ENCODE measurements at places on chromosomes 11 and 22. TPM values are rescaled to one million over a fixed set of nuclear protein-coding genes. Genes with fewer than 3 reads are reported as not detected.

- no peak for DNase-seq
Measured at GRCh38 chr22:35299217-35299672, 449 bp upstream of the TOM1 start.

Gene HBG2
- 14.9 TPM for total RNA-seq

- peak; percentile 74 for DNase-seq
Measured at GRCh38 chr22:38753948-38754750, 1.6 kb downstream of the SUN2 start.

DNA sequence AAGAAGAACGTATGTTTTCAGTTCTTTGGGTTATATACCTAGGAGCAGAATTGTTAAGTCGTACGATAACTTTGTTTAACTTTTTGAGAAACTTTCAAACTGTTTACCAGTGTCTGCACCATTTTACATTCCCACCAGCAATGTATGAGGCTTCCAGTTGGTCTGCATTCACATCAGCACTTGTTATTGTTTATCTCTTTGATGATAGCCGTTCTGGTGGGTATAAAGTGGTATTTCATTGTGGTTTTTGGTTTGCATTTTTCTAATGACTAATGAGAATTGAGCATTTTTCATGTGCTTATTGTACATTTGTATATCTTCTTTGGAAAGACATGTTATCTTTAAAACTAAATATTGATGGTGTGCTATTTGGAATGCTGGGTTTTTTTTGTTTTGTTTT is 59.8 kb downstream of the KDM2A start:
- DNase-seq, result no peak

GRCh38 chr11:110295086-110295485 is 1.3 kb downstream of the RDX start:
- no peak for DNase-seq

DNA sequence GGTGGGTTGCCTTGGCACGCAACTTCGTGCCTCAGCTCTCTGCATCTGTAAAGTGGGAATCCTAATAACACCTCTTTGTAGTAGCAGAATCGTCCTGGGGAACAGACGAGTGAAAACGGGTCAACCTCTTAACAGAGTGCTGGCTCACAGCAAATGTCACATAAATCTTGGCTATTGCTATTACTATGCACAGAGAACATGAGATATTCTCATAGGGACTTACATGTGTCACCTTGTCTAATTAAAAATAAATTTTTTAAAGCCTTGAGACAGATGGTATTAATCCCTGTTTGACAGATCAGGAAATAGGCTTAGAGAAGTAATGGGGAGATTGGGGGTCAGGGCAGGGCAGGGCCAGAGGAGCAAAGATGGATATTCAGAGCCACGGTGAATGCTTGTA is 44.3 kb upstream of the IGSF9B start:
- DNase-seq, result no peak

Gene CD3E
- total RNA-seq, result 5.7 TPM
